Stimulated activated CD4-positive, alpha-beta T cell treated with anti-CD3 and anti-CD28 coated beads, Interleukin-2, amount 100 ng/mL, for 24 hours (primary cell): ENCODE measurements at places on chromosomes 1 and 21.
A peak's percentile ranks its signal among the peaks of the same experiment; 100 is the strongest.

DNA sequence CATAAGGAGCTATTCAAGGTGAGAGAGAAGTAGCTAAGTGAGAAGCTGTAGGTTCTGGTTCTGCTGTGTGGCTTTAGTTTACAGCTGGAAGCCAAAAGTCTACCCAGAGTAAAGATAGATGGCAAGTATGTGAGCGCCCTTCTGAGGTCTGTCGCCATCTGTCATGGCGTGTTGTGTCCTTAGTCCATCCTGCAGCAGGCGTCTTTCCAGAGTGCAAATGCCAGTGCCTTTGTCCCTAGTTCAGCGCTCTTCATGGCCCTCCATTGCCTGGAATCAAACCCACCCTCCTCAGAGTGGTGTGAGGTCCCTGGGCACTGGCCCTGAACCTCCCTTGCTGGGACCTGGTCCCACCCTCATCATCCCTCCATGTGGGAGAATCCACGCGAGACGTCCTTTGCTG is 96.6 kb downstream of the ADARB1 start:
- DNase-seq: no peak

DNA sequence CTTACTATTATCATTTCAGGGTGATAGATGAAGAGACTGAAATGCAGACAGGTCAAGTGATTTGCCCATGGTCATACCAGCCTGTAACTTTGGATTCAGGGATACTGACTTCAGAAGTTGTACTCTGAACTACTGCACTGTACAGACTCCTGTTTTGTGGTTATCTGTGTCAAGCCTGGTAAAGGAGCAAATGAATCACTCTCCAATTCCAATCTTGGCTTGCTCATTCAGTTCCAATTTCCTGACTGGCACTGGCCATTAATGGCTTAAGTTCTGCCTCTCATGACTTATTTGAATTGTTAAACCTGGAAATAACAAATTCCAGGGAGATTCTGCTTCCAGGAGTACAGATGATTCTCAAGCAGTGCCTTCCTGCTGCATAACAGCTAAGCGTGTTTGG is 45.4 kb upstream of the PLD5 start:
- no peak for DNase-seq

DNA sequence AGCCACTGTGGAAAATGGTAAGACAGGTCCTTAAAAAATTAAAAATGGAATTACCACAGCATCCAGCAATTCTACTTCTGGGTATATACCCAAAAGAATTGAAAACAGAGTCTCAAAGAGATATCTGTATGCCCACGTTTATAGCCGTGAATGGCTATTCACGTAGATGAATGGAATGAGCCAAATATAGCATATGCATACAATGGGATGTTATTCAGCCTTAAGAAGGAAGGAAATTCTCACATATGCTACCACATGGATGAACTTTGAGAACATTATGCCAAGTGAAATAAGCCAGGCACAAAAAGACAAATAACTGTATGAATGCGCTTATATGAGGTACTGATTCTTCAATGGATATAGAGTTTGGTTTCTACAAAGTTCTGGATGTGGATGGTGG is 134.5 kb upstream of the KCNE2 start:
- DNase-seq: no peak

DNA sequence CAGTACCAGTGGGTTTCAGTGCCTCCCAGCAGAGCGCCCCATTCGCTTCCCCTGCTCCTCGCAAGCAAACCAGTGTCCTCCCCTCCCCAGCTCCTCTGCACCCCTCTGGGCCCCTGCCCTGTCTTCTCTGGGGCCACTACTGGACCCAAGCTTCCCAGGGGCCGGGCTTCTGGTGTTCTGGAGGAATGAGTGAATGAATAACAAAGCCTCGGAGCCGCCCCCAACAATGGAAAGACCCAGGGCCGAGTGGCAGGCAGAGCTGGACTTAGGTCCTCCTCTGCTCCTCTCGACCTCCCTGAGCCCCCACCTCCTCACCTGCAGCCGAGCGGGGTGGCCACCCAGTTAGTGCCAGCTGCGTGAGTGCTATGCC is 37.6 kb downstream of the MATN1 start:
- DNase-seq: no peak

DNA sequence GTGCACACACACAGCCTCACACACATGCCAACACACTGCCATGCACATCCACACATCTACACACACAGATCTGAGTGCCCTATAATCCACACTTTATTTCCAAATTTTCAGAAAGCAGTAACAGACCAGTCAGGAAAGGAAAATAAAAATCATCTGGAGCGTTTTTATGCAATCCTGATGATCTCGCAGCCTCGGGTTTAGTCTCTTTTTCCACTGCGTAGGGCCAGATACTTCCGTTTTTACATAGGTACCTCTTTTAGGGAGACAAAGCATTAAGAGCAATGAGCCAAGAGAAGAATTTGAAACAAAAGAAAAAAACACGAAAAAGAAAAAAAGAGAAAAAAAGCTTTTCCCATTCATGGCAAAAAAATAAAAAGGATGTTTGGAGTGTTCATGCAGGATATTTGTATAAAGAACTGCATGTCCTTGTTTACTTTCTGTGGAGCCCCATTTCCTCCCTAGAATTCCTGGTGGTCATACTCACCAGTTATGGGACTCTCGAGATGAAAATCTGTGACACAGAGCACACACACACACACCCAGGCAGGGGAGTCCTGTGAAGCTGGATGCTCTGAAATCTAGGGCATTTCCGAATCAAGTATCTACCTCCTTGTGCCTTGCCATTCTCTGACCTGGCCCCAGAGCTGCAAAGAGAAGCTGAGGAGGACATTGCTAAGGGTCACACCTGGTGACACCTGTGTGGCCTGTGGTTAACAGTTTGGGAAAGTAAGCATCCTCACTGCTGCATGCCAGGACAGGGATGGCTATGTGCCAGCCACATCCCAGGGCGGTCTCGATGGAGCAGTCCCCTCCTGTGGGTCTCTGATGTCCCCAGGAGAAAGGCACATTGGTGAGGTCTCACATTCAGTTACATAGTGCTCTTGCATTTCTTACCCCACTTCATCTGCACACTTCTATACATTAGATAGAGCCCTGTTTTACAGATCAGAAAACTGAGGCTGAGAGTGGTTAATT is 83.6 kb downstream of the RUNX1 start:
- no peak for DNase-seq

DNA sequence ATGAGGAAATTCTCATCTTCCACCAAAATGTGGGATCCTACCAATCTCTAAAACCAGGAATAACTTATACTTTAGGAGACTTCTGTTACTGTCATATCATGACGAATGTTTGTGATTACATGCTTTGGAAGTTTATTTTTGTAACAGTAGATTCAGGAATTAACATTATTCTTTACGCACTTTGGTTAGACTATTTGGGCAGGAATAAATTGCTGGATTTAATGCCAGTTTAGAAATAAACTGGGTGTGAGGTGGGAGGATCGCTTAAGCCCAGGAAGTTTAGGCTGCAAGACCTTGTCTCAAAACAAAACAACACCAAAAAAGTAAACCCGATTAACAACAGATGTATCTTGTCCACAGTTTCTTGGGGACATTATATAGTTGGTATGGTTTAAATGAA is 52.1 kb downstream of the MIGA1 start:
- no peak for DNase-seq

DNA sequence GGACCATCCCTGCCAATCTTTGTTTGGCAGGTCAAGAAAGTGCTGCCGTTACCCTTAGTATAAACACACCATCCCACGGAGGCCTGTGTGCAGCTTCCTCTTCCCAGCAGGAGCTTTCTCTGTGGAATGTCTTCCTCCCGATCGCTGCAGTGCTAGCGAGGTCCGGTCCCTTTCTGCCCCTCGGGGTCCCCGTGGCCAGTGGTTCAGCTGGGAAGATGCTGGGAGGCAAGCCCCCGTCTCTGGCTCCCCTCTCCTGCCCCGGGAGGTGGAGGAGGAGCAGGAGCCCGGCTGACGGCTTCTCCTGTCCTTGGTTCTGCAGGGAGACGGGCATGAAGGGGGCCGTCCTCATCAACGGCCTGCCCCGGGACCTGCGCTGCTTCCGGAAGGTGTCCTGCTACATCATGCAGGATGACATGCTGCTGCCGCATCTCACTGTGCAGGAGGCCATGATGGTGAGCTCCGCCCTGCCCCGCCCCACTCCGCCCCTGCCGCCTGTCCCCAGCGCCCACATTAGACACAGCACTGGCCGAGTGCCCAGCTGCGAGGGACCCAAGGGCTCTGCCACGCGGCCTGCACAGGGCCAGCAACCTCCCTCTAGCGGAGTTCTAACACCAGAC is 42.1 kb downstream of the TFF3 start:
- DNase-seq: no peak

DNA sequence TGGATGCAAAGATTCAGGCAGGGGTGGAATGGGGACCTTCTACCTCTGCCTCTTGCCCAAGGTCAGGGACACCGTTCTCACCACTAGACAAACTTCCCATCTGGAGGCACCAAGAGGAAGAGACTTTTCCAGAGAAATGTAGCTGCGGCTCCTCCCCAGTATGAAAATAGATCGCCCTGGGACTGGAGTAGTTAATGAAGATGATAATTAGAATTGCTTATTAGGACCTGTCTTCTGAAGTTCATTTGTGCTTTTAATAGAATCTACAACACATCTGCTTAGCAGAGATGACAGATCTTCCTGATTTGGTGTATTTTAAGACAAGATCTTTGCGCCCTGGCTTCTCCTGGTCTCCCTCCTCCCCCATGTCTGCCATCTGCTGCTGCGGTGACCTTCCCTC is 266.6 kb downstream of the KAZN start:
- DNase-seq: no peak

- DNase-seq: peak; percentile 84
Observed at GRCh38 chr1:21293537-21294265, 3.4 kb upstream of the ECE1 start.

DNA sequence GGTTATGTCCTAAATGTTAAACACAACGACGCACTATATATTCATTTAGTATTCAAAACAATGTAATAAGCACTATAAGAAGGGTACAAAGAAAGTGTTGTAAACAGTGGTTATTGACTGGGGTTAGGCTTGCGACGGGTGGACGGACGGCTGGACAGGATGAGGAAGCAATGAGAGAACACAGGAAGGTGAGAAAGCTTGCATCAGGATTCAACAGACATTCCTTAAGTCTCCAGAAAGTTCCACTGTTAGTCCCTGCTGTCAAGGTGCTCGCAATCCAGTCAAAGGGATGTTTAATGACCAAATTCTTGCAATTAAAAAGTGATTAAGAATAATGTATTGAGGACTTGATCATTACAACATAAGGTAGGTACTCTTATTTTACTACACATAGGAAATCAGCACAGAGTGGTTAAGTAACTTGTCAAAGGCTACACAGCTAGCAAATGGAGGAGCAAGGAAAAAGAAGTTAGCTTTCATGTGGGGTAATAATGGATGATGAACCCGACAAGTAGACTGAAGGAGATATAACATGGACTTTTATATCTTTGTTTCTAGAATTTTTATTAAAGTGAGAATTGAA is 994 bp upstream of the ACBD6 start:
- DNase-seq: no peak

- DNase-seq: no peak
Observed at GRCh38 chr1:37890378-37891014, 31.1 kb upstream of the MTF1 start.

GRCh38 chr1:92458146-92458545 is 28.6 kb downstream of the GFI1 start:
- no peak for DNase-seq

DNA sequence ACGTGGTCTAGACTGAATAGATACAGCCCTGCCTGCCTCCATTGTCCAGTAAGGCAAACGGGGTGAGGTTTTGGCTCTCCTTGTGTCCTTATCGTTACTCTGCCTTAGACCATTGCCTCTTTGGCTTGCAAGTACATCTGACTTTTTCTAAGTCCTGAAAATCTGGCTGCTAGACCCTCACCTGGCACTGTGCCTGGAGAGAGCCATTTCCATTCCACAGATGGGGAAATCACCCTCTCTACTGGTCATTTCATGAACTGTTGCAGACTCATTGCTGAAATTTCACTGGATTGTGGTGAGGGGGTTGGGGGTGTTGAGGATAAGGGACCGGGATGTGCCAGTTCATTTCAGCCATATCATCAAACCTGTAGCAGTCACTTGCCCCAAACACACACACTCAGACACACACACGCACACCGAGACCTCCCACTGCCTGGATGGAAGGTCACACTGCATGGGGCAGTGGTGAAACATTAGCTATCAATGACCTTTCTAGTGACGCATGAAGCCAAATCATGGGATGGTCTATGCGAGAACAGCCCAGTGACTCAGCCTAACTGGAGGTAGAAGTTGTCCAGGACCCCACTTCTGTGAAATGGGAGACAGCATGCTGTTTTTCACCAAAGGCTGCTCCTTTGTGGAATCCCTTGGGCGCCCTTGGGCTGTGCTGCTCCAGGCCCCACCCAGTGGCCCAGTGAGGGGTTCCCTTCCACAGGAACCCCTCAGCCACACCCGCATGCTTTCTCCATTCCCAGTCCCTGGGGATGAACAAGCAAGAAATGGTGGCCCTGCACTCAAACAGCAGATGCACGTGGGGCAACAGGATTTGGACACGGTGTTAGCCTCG is 34.9 kb upstream of the VASH2 start:
- DNase-seq: no peak

- DNase-seq: no peak
Observed at GRCh38 chr1:247114351-247115140, 10.4 kb upstream of the ZNF669 start.

GRCh38 chr21:31475223-31475622 is 131.2 kb upstream of the TIAM1 start:
- no peak for DNase-seq

- DNase-seq: no peak
Observed at GRCh38 chr1:48932366-48932765, 155.7 kb upstream of the BEND5 start.

DNA sequence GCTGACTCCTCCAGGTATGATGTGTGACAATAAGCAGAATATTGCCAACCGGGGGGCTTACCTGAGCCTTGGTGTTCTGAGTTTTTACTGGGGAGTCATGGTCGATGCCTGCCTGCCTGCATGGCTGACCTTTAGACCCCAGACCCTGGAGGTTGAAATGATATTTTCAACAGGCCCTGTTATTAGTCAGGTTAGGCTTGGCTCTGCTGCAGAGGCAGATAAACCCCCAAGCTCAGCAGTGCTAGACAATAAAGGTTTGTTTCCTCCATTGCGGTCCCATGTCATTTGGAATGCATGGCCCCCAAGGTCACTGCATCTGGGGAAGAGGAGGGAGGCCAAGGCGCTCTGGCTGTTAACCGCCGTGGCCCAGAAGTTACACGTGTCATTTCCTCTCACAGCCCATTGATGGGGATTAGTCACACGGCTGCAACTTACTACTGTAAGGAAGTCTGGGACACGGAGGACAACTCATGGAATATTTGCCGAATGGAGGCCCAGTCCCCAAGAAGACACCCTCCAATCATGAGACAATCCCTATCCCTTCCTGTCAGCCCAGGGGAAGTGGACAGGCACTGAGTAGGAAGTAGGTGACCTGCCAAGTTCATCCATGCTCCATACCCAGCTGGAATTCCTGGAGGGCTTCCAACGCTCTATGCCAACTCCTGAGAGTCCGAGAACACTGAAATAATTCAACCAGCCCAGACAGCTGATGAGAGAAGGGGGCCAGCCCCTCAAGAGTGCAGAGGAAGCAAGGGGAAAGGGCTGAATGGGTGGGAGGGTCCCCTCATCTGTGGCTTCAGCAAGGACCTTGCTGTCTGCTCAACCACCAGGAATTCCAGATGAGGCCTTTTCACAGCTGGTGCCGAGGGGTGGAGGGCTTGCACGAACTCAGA is 97.3 kb downstream of the TAS1R2 start:
- no peak for DNase-seq

- no peak for DNase-seq
Observed at GRCh38 chr1:170481000-170481399, 51.0 kb upstream of the GORAB start.

- DNase-seq: no peak
Observed at GRCh38 chr21:43372663-43373361, 54.1 kb downstream of the SIK1 start.

- DNase-seq: no peak
Observed at GRCh38 chr21:32426592-32427051, 14.1 kb downstream of the EVA1C start.

GRCh38 chr1:185406691-185407009 is 89.6 kb upstream of the IVNS1ABP start:
- DNase-seq: no peak
